ENCODE measurements at places on chromosomes 3 and 15.

- no peak for DNase-seq
These were observed 8.6 kb downstream of the RHCG start for GRCh38 chr15:89487791-89488190.

- DNase-seq: no peak
These were observed 193.2 kb upstream of the TPRG1 start for GRCh38 chr3:188978421-188979171.

DNA sequence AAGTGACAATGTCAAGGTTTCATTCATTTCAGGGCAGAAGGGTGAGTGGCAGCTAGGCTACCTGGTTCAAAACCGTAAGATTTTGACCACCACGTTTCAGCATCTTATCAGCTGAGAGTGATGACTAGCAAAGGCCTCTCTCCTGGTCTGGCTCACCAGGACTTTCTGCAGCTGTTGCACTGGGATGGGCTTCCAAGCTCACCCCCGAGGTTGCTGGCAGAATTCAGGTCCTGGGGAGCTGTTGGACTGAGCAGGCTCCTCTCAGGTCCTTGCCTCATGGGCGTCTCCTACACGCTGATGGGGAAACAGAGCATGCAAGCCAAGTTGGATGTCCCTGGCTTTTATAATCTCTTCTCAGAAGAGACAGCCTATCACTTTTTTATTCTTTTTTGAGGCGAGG, 88.8 kb upstream of the RNU6-1 start:
- DNase-seq: no peak

- no peak for DNase-seq
These were observed 1.1 kb downstream of the CNTN4 start for GRCh38 chr3:2099779-2100191.

DNA sequence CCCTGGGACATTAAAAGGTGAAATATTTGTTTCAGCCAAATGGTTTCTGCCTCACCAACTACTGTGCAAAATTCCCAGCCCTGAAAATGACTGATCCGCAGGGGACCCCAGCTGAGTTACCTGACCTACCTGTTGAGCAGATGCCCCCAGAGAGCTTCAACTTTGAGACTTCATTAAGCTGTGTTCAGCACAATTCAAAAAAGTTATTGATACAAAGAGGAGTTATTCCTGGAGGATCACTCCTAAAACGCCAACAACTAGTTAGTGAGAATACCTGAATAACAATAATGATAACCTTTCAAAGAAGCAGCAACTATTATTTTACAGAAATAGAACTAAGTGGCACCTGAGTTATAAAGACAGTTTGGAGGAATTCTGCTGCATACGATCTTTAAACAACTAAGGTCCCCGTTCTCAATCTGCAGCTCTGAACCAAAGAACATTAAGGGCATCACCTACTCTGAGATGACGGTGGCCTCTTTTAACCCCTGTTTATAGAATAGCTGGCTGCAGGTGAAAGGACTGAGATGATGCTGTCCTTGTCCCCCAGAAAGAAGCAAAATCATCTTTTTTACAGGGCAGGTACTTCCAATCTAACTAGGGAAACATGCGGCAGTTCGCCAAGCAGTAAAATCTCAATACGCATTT, 659 bp downstream of the GADL1 start:
- DNase-seq: no peak

GRCh38 chr15:56017920-56018319, 24.5 kb upstream of the NEDD4 start:
- DNase-seq: no peak

DNA sequence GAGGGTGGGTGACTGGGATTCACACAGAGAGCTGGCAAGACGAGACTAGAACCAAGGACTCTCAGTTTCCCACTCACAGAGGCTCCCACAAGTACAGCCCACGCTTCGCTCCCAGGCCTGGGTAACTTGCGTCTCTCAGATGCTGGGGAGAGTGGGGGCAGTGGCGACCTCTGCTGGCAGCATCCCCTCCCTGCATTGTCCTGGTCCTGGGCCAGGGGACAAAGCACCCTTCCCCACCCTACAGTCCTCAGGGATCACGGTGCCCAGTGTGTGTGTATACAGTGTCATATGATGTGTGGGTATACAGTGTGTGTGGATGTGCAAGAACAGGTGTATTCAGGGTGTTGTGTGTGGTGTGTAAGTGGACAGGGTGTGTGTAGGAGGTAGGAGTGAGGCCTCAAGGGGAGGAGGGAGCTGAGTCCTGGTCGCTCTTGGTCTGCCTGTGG, 12.8 kb downstream of the VILL start:
- DNase-seq: peak; percentile 61

GRCh38 chr3:63800097-63800496, 19.0 kb upstream of the C3orf49 start:
- no peak for DNase-seq
